ENCODE measurements at places on chromosomes 11 and 22.

DNA sequence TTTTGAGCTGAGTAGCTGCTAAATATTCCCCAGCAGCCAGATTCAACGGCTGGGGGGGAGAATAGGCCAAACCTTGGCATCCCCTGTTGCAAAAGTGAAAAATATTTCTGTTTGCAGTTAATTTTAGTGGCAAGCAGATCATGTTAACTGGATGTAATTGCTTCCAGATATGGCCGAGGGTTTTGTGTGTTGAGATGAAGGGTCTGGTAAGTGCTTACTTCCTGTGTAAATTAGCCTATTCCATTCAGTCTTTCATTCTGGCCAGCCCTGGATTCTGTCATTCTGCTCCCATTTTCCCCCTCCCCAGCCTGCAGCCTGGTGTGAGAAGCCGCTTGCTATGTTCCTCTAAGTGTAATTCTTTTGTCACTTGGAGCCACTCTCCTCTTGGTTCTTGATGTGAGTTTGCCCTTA, 17.4 kb downstream of the ZBTB16 start:
- no peak for DNase-seq

DNA sequence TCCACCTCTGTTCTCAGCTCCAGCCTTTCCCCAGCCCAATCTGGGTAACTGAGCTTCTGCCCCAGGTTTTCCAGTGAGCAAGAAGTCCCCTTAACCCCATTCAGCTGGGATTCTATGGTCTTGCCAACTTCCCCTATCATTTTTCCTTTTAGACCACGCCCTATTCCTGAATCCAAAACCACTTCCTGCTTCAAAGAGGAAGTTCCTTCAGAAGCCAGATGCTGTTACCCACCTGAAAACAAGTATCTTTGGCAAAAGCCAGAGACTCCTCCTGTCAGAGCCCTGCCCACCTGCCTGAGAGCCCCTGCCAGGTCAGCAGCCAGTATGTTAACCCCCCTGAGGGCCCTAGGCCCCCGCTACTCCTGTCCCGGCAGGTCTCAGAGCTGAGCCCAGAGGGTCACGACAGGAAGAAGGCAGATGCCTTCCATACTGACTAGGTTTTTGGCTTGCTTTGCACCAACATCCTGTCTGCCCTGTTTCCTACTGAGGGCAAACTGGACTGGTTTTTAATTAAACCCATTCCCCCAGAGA, 20.3 kb upstream of the MICAL2 start:
- no peak for DNase-seq

GRCh38 chr22:24836282-24836681, 30.3 kb downstream of the SGSM1 start:
- no peak for DNase-seq

- DNase-seq = no peak
These were observed 47.3 kb upstream of the TMEM45B start for GRCh38 chr11:129768356-129768755.

DNA sequence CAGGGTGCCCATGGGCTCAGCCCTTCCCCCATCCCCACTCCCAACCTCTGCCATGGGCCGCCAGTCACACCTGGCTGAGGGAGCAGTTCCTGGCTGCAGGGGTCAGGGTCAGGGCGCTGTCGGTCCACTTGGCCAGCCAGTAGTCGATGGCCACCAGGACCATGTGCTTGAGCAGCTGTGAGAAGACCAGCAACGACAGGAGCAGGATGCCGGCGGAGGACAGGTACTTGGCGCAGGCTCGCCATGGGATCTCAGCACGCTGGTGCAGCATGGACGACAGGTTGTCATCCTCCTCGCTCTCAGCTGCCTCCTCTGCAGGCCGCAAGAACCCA, 18.3 kb upstream of the KCNJ11 start:
- DNase-seq = no peak

DNA sequence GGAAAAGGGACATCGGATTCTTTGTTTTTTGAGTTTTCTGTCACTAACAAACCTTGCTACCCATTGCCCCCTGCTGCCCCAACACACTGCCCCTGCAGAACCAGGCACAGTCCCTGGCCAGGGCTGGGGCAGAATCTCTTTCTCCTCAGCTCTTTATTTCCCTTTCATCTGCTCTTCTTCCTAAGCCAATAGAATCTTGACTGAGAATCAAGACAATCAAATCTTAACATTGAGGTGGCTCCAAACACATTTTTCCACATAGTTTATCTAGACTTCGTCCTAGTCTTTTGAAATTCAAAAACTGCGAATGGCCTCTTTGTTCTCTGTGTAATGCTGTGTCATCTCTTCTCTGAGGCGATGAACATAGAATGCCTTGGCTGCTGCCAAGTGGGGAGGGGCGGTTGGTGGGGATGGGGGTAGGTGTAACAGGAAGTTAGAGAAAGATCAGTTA, 16.1 kb upstream of the NTM start:
- no peak for DNase-seq

DNA sequence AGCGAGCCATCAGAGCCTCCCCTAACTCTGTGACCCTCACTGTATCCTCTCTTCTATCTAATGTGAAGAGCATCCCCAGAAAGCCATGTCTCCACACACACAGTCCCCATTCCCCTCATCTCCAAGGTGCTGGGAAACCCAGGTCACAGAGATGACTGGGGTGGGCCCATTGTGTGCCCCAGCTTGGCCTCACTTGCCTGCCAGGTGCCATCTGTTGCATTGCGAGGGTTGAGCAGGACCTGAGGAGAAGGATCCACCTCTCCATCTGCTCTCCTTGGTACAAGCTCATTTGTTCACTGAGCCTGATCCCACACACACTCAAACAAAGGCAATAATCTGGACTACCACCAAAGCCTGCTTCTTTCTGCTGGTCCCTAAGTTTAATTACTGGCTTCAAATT, 118.8 kb downstream of the SPATA19 start:
- no peak for DNase-seq

DNA sequence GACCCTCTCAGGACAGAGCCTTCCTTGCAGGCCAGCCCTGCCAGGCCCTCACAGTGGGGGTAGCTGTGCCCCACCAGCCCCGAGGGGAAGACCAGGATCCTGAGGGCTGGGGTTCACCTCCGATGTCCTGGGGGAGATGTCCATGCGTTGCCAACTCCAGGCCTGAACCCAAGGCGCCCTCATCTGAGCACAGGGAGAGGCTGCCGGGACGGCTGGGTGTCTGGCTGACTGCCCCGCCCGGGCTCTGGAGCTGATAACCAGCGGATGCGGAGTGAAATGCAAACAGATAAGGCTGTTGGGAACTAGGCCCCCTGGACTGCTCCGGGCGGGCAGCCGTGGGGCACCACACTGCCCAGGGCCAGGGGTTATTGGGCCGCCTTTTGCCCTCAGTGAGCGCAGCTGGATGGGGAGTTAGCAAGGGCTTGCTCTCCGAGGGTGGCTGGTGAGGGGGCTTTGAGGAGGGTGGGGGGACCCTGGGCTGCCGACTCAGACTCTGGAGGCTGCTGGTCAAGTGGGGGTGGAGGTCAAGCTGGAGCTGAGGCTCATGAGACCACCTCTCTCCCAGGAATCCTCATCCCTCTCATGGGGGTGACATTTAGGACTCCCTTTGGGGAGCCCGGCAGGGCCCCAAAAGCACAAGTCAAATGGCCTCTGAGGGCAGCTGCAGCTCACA, 5.6 kb upstream of the MUC6 start:
- DNase-seq = no peak

DNA sequence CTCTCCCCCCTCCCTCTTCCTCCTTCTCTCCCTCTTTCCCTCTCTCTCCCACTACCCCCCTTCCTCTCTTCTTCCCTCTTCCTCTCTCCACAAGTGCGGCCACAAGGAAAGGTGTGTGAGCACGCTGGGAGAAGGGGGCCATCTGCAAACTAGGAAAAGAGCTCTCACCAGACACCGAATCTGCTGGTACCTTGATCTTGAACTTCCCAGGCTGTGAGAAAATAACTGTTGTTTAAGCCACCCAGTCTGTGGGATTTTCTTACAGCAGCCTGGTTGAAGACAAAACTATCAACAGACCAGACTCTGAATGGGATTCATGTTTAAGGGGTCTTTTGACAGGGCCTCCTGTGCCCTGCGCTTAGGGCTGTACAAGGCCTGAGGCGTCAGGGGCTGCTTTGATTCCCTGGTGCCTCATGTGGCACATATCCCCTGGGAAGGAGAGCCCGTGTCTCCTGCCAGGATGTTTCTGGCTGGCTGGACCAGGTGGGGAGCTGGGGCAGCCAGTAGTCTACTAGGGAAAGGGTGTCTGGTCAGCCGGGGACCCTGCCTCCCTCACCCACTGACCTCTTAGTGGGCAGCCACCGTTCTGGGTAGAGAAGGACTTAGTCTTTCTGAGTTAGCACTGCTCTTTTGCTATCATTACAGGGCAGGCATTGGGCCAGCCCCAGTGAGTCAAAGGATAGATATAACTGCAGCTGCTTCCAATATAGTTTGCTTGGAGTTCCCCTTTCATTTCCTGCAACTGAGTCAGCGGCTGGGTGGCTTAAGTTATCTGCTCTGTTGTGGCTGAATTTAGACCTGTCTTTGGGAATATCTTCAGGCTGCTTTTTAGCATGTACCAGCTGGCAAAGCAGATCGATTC, 6.2 kb downstream of the PANX1 start:
- DNase-seq = no peak

DNA sequence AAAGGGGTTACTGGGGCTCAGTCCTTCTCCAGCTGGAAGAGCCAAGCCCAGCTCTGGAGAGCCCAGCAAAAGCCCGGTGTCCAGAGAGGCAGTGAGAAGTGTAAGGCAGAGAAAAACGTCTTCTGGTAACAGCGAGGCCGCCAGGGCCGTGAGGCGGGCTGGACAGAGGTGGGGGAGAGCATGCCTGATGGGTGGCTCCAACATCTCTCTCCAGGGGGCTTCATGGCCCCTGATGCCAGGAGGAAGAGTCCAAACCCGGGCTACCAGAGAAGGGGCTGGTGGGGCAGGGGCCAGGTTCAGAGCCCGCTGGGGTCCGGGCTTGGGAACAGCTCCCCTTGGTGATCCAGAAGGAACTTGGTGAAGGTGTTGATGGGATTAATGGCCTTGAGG, 21.7 kb downstream of the ARHGAP1 start:
- no peak for DNase-seq

DNA sequence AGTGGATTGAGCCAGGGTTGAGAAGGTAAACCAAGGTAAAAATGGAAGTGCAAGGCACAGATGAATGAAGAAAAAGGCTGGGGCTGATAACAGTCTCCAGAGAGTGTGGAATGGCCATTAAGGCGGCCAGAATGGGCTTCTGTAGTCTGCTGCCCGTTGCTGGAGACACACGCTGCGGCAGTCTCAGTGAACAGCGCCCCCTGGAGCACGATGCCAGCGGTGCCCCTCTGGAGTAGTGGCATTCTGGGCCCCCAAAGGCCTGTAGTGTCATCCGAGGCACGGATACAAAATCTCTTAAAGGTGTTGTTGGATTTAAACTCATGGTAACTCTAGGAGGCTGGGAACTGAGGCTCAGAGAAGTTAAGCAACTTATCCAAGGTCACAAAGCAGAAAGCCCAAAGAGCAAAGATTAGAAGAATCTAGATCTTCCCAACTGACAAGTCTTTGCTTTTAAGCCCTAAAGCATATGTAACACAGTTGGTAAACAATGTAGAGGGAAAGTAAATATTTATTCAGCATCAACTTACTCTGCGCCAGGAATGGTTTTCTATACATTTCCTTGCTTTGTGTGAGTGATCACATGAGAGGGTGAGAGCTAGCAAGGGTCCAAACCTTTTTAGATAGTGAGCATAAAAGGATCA, 18.2 kb downstream of the KCNJ1 start:
- DNase-seq = no peak

GRCh38 chr11:126465573-126466188, 110.2 kb downstream of the ST3GAL4 start:
- DNase-seq = no peak

- DNase-seq = no peak
These were observed 564.2 kb upstream of the ANO5 start for GRCh38 chr11:21628641-21629040.

DNA sequence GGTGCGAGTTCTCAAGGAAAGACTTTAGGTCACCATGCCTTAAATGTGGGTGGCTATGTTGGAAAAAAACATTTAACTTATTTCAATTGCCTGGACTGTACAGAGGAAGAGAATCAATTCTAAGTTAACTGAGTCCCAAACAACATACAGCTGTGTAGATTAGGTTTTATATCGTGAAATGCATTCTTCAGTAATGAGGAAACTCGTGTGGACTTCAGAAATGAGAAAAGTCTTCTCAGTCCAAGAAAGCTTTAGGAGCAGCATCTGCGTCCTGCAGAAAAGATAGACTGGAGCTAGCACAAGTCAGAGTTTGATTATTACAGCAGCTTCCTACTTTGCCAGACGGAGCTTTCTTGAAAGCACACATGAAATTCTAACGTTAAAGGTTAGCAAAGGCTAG, 673.0 kb downstream of the OPCML start:
- DNase-seq = no peak

DNA sequence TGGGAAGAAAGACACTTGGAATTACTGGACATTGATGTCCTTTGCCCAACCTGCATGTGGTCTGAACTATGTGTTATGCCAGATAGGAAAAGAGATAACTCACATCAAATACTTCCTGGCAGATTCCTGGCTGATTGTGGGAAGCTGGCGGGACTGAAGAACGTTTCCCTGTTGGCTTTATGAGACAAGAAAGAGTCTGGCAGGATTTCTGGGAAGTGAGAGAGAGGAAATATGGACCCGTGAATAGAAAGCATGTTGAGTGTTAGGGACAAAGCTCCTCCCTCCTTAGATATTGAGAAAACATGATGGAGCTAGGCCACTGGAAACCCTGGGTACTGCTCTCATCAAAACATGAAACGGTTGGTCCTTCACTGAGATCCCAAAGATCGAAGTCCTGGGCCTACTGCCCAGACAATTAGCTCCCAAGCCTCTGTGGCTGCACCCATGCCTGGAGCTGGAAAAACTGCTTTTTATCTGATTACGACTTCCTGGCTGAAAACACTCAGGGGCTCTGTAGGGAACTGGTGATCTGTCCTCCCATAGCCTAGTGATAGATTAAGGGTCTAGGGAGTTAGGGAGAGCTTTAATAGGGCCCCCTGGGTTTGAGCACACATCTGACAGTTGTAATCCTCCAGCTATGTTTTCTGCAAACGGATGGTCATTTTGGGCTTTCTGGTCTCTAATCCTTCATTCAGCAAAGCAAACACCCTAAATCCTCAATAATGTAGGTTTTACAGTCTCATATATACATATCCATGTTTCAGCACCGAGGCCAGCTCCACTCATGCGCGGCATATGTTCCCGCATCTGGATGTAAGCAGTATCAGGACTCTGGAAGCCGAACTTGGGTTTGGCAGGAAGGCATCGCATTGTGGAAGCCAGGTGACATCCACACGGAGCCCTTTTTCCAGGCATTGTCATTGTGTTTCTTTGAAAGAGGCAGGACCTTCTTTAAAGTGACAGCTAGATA, 6.1 kb upstream of the B3GAT1 start:
- DNase-seq = no peak

DNA sequence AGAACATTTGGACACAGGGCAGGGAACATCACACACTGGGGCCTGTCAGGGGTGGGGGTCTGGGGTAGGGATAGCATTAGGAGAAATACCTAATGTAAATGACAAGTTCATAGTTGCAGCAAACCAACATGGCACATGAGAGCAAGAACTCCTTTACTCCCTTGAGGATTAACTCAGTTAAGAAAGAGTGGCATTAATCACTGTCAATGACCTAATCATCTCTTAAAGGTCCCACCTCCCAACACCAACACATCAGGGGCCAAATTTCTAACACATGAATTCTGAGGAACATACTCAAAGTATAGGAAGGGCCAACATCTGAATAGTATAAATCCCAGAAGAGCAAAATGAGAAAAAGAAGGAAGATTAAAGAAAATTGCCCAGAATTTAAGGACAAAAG, 272.9 kb downstream of the SWAP70 start:
- DNase-seq = no peak

All from D721Med (cell line).